ENCODE measurements at places on chromosomes 5 and 9. TPM values are rescaled to one million over a fixed set of nuclear protein-coding genes. Genes with fewer than 3 reads are reported as not detected.

PAX5 gene
- total RNA-seq: not detected

GABRB2 gene
- total RNA-seq: not detected

DMRT3 gene
- total RNA-seq: not detected

CCDC183 gene
- total RNA-seq: not detected

NSD1 gene
- total RNA-seq: 15.6 TPM

FBXO4 gene
- total RNA-seq: 12.3 TPM

IFNA21 gene
- total RNA-seq: not detected

PROB1 gene
- 1.5 TPM for total RNA-seq

NOXA1 gene
- 0.17 TPM for total RNA-seq

AUH gene
- 13.4 TPM for total RNA-seq

G3BP1 gene
- 103 TPM for total RNA-seq

SH2D3C gene
- not detected for total RNA-seq

LRRC70 gene
- total RNA-seq: 0.17 TPM

SMIM33 gene
- total RNA-seq: not detected

GRM6 gene
- not detected for total RNA-seq

GABRA1 gene
- total RNA-seq: not detected

LRRC14B gene
- not detected for total RNA-seq

Data from bronchus fibroblast of lung (primary cell).